Adrenal gland (tissue), 19 donors: ENCODE measurements at places on chromosomes 1 and 21. TPM values are rescaled to one million over a fixed set of nuclear protein-coding genes. Genes with fewer than 3 reads are reported as not detected.

DNA sequence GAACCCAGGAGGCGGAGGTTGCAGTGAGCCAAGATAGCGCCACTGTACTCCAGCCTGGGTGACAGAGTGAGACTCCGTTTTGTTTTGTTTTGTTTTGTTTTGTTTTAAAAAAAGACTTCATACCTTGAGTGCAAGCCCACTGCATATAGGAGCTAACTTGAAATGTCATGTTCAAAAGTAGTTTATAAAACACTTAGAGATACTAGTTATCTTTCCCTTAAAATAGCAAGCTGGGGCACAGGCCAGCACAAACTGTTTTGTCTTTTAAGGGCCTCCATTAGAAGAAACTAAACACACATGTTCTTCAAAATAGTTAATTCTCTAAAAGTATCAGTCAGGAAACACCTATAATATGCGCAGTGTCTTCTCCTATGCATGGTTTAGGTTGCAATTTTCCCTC is 505.1 kb upstream of the TMPRSS15 start:
- no peak overlapping the region for H3K27ac ChIP-seq
- no peaks in the 10 kb centered on the region for H3K27me3 ChIP-seq
- no peaks in the 10 kb centered on the region for H3K4me1 ChIP-seq

GRCh38 chr1:41623736-41624135 is 139.3 kb upstream of the EDN2 start:
- no peaks in the 10 kb centered on the region for H3K36me3 ChIP-seq
- DNase-seq: no peak
- no peak overlapping the region for H3K27ac ChIP-seq
- H3K4me1 ChIP-seq: peaks cover 5% of the 10 kb centered on the region

DNA sequence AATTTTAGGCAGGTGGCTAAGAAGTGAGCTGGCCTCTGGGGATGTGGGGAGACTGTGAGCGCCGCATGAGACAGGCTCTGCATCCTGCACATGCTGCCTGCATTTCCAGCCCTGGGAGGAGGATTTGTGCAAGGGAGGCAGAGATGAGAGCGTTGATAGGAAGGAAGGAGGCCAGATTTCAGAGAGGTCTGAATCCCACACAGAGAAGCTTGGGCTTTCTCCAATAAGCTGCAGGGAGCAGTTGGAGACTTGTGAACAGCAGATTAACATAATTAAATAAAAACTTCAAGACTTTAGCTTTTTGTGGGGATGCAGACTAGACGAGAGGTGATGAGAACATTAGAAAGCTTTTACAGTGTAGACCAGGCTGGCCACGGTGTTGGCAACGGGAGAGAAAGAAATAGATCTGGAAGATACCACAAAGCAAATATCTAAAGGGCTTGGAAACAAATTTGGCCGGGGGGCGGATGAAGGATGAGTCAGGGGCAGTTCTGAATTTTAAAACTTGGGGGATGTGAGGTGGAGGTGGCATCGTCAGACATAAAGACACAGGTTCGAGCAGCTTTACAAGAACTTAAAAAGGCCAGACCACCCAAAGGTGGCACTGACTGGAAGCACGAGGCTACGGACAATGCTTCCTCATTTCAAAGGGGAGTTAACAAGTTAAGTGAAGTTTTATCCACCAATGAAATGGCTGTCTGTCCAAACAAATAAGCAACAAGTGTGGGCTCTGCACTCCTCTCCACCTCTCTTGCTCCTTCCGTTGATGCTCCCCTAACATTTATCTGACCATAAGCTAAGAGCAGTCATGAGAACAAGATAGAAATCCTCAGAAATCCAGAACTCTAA is 57.0 kb downstream of the HIVEP3 start:
- no peak for DNase-seq
- H3K27me3 ChIP-seq: no peaks in the 10 kb centered on the region
- H3K4me3 ChIP-seq: no peak overlapping the region
- no peaks in the 10 kb centered on the region for H3K4me1 ChIP-seq
- no peak overlapping the region for H3K27ac ChIP-seq

DNA sequence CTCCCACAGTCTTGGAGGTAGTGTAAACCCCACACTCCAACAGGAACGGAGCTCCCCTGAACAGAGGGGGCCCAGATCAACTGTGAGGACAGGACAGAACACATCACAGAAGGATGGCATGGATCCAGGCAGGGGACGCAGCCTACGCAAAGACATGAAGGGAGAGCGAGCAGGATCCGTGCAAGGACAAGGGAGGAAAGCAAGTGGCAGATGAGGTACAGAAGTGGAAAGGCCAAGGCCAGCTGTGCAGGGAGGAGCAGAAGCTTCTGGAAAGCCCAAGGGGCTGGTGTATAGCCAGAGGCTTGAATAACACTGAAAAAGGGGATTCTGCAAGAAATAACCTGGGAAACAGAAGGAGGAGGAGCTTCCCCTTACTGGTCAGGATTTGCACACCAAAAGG is 81.2 kb downstream of the SIPA1L2 start:
- H3K27ac ChIP-seq: no peak overlapping the region
- no peaks in the 10 kb centered on the region for H3K27me3 ChIP-seq
- H3K4me1 ChIP-seq: no peaks in the 10 kb centered on the region
- DNase-seq: no peak
- no peak overlapping the region for H3K4me3 ChIP-seq

DNA sequence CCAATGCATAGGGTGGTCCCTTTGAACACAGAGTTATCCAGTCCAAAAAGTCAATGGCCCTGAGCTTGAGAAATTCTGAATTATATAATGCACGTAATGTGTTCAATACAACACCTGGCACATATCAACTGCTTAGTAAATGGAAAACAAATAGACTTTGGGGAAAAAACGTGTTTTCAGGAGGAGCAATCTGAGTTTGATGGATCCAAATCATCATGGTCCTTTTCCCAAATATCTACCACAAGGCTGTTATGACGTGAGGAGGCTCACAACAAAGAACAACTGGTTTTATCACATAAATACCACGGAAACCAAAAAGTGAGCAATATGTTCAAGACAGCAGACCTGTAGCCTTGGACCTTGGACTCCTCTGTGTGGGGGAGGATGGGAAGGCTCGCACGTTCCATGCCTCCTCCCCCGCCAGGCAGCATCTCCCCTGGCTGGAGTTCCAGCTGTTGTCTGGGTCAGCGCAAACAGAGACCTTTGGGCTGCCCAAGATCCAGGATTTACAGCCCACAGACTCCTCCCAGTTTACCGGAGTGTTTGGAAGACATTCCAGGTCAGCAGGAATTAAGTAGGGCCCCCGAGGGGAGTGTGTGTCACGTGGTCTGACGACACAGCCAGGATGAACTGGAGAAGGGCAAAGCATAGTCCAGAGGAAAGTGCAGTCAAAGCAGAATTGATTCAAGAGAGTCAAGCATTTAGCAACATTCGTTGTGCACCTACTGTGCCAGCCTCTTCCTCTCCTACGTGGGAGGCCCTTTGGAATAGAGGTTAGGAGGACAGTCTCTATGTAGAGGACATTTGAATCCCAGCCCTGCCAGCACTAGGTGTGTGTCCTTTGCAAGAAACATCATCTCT is 32.2 kb upstream of the MED18 start:
- peaks cover 3% of the 10 kb centered on the region for H3K4me1 ChIP-seq
- no peaks in the 10 kb centered on the region for H3K36me3 ChIP-seq
- no peak overlapping the region for H3K27ac ChIP-seq
- H3K4me3 ChIP-seq: no peak overlapping the region
- DNase-seq: peak; percentile 31

DNA sequence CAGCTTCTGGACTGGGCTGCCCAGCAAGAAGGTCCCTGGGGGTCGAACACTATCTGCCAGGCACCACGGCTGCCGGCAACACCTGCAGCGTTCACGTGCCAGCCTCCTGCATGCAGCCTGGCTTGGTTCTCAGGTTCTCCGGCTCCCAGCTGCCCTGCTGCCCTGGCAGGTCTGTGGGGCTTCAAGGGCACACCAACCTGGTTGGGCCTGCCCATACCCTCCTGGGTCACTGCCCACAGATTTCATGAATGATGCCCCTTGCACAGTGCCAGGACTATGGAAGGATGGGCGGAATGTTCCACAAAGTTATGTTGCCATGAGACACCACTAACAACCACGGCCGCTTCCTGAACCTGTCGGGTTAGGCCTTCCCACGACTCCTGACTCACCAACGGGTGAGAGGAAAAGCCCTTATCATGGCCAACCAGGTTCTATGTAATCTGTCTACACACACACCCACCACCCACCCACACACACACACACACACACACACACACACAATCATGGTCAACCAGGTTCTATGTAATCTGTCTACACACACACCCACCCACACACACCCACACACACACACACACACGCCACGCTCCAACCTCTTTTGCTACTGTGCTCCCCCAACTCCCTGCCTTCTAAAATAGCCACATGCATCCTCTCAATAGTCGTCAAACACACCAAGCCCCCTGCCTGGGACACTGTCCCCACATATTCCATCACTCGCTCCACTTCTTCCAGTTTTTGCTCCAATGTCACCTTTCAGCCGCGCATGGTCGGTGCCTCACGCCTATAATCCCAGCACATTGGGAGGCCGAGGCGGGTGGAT is 32.2 kb downstream of the HSPG2 start:
- H3K27ac ChIP-seq: peak overlapping the region; percentile 33
- H3K4me3 ChIP-seq: no peak overlapping the region

GRCh38 chr1:102942324-102942723 is 166.0 kb downstream of the COL11A1 start:
- no peaks in the 10 kb centered on the region for H3K27me3 ChIP-seq
- H3K4me3 ChIP-seq: no peak overlapping the region
- DNase-seq: no peak
- H3K27ac ChIP-seq: no peak overlapping the region

DNA sequence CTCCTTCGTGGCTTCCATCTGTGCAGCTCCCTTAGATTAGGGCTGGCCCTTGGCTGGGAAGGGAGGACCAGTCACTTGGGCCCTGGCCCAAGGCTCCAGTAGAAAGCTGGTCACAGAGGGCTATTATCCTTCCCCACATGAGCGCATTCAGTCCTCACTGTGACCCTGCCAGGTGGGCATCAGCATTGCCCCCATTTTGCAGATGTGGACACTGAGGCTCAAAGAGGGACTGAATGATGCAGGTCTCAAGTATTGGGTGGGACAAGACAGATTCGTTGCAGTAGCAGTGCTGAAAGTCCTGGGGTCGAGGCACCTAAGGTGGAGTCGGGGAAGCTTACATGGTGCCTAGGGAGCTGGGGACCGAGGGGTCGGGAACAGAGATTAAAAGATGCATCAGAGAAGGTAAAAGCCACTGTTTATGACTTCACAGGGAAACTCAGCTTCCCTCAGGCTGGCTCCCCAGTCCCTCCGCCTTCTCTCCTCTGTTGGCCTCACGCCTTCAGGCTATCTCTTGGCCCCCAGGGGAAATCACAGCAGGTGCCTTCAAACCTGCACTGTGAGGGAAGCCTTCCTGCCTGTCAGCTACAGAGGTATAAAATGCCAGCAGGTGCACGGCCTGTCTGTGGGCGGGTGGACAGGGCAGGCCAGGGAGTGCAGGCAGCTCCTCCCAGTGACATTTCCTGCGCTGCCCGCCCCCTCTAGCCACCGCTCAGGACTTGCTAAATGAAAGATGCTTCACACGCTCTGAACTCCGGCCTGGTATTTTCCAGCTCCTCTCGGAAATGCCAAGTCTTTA is 178.4 kb downstream of the GRIK3 start:
- no peaks in the 10 kb centered on the region for H3K4me1 ChIP-seq
- no peak for DNase-seq
- H3K27ac ChIP-seq: no peak overlapping the region
- no peak overlapping the region for H3K4me3 ChIP-seq

GRCh38 chr21:44749759-44750674 is 38.6 kb upstream of the TSPEAR start:
- no peak overlapping the region for H3K4me3 ChIP-seq
- peaks cover 7% of the 10 kb centered on the region for H3K27me3 ChIP-seq
- no peaks in the 10 kb centered on the region for H3K4me1 ChIP-seq
- H3K36me3 ChIP-seq: no peaks in the 10 kb centered on the region
- DNase-seq: no peak

- H3K4me3 ChIP-seq: no peak overlapping the region
- peaks cover 9% of the 10 kb centered on the region for H3K4me1 ChIP-seq
- H3K27me3 ChIP-seq: no peaks in the 10 kb centered on the region
Measured at GRCh38 chr1:21946836-21947587, 9.9 kb upstream of the HSPG2 start.

- H3K27me3 ChIP-seq: peaks cover 9% of the 10 kb centered on the region
- peak overlapping the region; percentile 42 for H3K4me3 ChIP-seq
Measured at GRCh38 chr1:144551543-144552424, 40.9 kb upstream of the PPIAL4F start.

- DNase-seq: no peak
- no peak overlapping the region for H3K27ac ChIP-seq
- H3K36me3 ChIP-seq: no peaks in the 10 kb centered on the region
- H3K4me1 ChIP-seq: no peaks in the 10 kb centered on the region
Measured at GRCh38 chr1:103783944-103784377, 34.3 kb downstream of the AMY1C start.

DNA sequence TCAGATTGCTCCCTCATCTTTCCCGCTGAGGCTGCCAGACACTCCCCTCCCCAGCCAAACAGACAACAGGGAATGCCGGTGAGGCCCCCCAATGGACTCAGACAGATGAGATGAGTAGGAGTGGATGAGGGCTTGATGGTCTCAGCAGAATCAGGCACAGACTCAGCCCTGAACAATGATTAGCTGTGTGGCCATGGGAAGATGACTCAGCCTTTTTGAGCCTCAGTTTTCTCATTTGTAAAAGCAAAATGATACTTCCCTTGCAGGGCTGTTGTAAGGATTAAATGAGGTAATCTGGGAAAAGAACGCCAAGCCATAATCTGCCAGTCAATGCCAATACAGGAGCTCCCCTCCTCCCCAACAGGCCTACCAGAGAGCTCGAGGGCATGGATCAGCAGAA is 12.4 kb downstream of the C1orf198 start:
- no peaks in the 10 kb centered on the region for H3K27me3 ChIP-seq
- peaks cover 6% of the 10 kb centered on the region for H3K36me3 ChIP-seq
- no peak overlapping the region for H3K4me3 ChIP-seq
- no peaks in the 10 kb centered on the region for H3K4me1 ChIP-seq
- DNase-seq: no peak

DNA sequence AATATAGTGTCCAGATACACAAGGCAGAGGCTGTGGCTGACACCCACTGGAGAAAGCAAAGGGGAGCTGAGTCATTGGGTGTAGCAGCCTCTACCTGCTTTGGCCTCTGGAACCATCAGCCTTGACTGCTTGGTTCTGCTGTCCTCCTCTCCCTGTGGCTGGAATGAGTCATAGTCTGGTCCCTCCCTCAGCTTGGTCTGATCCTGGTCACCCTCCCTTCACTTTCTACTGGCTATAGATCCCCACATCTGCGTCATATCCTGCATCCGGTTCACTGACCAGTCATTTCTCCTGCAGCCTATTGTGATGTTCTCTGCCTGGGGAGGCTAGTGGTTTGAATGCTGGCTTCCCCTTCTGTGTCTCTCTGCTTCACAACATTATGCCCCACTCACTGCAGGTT is 372.8 kb upstream of the DAB1 start:
- no peak overlapping the region for H3K27ac ChIP-seq
- DNase-seq: no peak
- H3K27me3 ChIP-seq: no peaks in the 10 kb centered on the region
- H3K4me1 ChIP-seq: no peaks in the 10 kb centered on the region
- H3K4me3 ChIP-seq: no peak overlapping the region
- no peaks in the 10 kb centered on the region for H3K36me3 ChIP-seq

GRCh38 chr1:25867210-25867991 is 8.1 kb downstream of the PAQR7 start:
- no peak overlapping the region for H3K4me3 ChIP-seq
- peaks cover 18% of the 10 kb centered on the region for H3K36me3 ChIP-seq
- DNase-seq: no peak
- H3K27me3 ChIP-seq: no peaks in the 10 kb centered on the region
- peaks cover 23% of the 10 kb centered on the region for H3K4me1 ChIP-seq

- no peak overlapping the region for H3K4me3 ChIP-seq
- no peak for DNase-seq
- H3K27me3 ChIP-seq: no peaks in the 10 kb centered on the region
Measured at GRCh38 chr1:194056169-194056568, 869.8 kb upstream of the B3GALT2 start.

The NTRK1 gene
- total RNA-seq: 8.0 TPM

The PTGER3 gene
- total RNA-seq: 11.7 TPM

The PSMB4 gene
- 331 TPM for total RNA-seq

The S100A9 gene
- 86.7 TPM for total RNA-seq
